ENCODE measurements at places on chromosomes 16 and 17. TPM values are rescaled to one million over a fixed set of nuclear protein-coding genes. Genes with fewer than 3 reads are reported as not detected.

Gene ACE
- not detected for total RNA-seq

Gene SYNGR3
- 2.9 TPM for total RNA-seq

DNA sequence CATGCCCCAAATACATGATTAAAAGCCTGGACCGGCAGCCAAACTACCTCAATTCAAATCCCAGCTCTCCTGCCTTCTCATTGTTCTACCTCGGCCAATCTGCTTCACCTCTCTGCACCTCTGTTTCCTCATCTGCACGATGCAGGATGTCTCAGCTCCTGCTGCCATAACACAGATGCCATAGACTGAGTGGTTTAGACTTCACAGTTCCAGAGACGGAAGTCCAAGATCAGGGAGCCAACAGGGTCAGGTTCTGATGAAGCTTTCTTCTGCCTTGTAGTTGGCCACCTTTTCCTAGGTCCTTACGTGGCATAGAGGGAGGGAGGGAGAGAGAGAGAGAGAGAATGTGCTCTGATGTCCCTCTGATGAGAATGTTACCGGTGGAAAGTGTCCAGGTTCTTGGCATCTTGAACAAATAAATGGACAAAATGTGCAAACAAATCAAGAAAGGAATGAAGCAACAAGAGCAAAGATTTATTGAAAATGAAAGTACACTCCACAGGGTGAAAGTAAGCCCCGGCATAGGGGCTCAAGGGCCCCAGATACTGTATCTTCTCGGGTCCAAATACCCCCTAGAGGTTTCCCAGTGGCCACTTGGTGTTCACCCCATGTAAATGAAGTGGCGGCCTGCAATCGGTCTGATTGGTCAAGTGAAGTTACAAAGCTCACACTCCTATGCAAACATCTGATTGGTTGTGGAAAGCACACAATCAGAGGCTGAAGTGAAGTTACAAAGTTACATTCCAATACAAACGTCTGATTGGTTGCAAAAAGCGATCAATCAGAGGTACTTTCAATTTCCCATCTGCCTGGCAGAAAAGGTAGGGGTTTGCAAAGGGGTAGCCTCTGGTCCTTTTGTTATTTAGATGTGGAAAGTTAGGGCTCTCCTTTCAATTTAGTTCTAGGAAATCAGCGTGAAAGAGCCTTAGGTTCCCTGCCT is 43.3 kb upstream of the ZCCHC14 start:
- DNase-seq = no peak

- no peak for DNase-seq
Measured at GRCh38 chr17:59848778-59849177, 44.0 kb downstream of the TUBD1 start.
